ENCODE measurements at places on chromosomes 4 and X. TPM values are rescaled to one million over a fixed set of nuclear protein-coding genes. Genes with fewer than 3 reads are reported as not detected.

DNA sequence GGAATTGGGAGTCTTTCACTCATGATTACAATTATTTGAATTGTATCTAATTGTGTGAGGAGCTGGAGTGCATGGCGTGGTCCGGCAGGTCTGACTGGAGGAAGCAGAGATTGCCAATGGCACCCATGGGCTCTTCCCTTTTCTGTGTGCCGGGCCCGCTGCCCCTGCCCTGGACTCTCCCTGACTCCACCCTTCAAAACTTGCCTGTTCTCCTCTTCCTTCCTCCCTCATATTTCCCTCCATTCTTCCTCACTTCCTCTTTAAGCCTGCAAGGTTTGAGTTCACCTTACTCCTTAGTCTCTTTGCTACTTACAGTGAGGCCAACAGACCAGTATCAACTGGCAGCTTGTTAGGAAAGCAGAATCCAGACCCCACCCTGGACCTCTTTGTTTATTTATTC, 6.5 kb upstream of the STBD1 start:
- H3K4me1 ChIP-seq = peaks cover 3% of the 10 kb centered on the region
- DNase-seq = no peak
- no peak overlapping the region for H3K4me3 ChIP-seq
- H3K27me3 ChIP-seq = no peaks in the 10 kb centered on the region
- no peaks in the 10 kb centered on the region for H3K36me3 ChIP-seq

- no peak overlapping the region for H3K4me3 ChIP-seq
- H3K36me3 ChIP-seq = no peaks in the 10 kb centered on the region
- no peak overlapping the region for H3K27ac ChIP-seq
- no peak for DNase-seq
- no peaks in the 10 kb centered on the region for H3K4me1 ChIP-seq
- H3K27me3 ChIP-seq = no peaks in the 10 kb centered on the region
These were observed 419.9 kb downstream of the SPRY1 start for GRCh38 chr4:123816462-123816861.

RIBC1 gene
- polyA plus RNA-seq = 52.0 TPM

GRCh38 chr4:148852092-148852699, 410.0 kb upstream of the NR3C2 start:
- H3K36me3 ChIP-seq = no peaks in the 10 kb centered on the region
- H3K27me3 ChIP-seq = no peaks in the 10 kb centered on the region
- no peaks in the 10 kb centered on the region for H3K4me1 ChIP-seq
- no peak overlapping the region for H3K4me3 ChIP-seq
- no peak overlapping the region for H3K27ac ChIP-seq
- no peak for DNase-seq

- H3K36me3 ChIP-seq = no peaks in the 10 kb centered on the region
- H3K27ac ChIP-seq = no peak overlapping the region
- no peak for DNase-seq
- H3K27me3 ChIP-seq = no peaks in the 10 kb centered on the region
- H3K4me3 ChIP-seq = no peak overlapping the region
These were observed 12.8 kb upstream of the ASMTL start for GRCh38 chrX:1465286-1466231.

DCAF12L1 gene
- polyA plus RNA-seq = 12.8 TPM

EPHA5 gene
- polyA plus RNA-seq = 1.0 TPM

- H3K27me3 ChIP-seq = no peaks in the 10 kb centered on the region
- no peak overlapping the region for H3K4me3 ChIP-seq
These were observed 257.1 kb downstream of the BCOR start for GRCh38 chrX:39840581-39841093.

GRCh38 chr4:8110071-8110986, 48.3 kb downstream of the ABLIM2 start:
- H3K27me3 ChIP-seq = no peaks in the 10 kb centered on the region
- no peak for DNase-seq
- H3K4me3 ChIP-seq = no peak overlapping the region

- H3K4me1 ChIP-seq = no peaks in the 10 kb centered on the region
These were observed 76.4 kb downstream of the ACOX3 start for GRCh38 chr4:8364141-8364540.

DNA sequence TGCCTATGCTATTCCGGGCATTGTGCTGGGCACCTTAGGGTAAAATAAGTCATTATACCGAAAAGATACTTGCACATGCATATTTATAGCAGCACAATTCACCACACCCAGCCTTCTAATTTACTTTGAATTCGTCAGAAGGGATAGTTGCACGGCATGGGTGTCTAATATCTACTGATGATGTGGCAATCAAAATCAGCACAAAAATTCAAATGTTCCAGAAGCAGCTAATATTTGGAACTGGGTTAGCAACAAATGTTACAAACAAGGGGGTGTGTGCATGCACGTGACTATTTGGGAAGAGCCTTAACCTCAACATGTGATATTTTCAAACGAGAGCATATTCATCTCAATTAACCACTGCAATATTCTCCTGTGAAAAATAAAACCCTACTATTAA, 79.7 kb upstream of the PRSS48 start:
- peaks cover 20% of the 10 kb centered on the region for H3K4me1 ChIP-seq
- H3K27ac ChIP-seq = no peak overlapping the region
- no peaks in the 10 kb centered on the region for H3K27me3 ChIP-seq
- no peaks in the 10 kb centered on the region for H3K36me3 ChIP-seq
- H3K4me3 ChIP-seq = no peak overlapping the region
- DNase-seq = peak; percentile 72

Data from testis (tissue), 5 donors.